Diencephalon (tissue), 1 donor: ENCODE measurements at places on chromosomes 12 and 14. TPM values are rescaled to one million over a fixed set of nuclear protein-coding genes. Genes with fewer than 3 reads are reported as not detected.

The RIMBP2 gene
- total RNA-seq = 32.8 TPM

The GZMB gene
- not detected for total RNA-seq

The SLCO1B3 gene
- total RNA-seq = 0.46 TPM

The TMEM233 gene
- 0.46 TPM for total RNA-seq

The SERPINA1 gene
- total RNA-seq = 3.2 TPM

The DPPA3 gene
- not detected for total RNA-seq

The CLEC6A gene
- total RNA-seq = not detected

The CMA1 gene
- not detected for total RNA-seq

The SYNE3 gene
- 4.6 TPM for total RNA-seq
